ENCODE measurements at places on chromosomes 6 and 20.

- no peak for DNase-seq
Measured at GRCh38 chr20:31570735-31571617, 34.1 kb upstream of the ID1 start.

DNA sequence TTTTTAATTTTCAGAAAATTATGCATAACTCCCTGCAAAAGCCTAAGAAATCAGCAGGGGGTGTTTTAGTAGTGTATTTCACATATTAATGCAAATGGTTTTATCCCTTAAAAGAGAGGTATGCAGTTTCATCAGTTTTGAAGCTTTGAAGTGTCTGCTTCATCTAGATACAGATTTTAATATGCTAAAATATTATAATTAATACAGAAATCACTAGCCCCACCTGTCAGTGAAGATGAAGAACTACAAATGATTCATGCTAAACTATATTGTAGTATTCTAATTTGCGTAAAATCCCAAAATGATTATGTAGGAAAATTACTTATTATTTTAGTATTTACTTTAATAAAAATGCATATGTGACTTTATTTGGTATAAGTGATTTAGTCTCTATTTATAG lies 2.9 kb upstream of the TFB1M start:
- DNase-seq: no peak

GRCh38 chr20:1964061-1964460 lies 29.8 kb downstream of the PDYN start:
- no peak for DNase-seq

- no peak for DNase-seq
Measured at GRCh38 chr6:39088331-39088730, 26.7 kb downstream of the SAYSD1 start.

DNA sequence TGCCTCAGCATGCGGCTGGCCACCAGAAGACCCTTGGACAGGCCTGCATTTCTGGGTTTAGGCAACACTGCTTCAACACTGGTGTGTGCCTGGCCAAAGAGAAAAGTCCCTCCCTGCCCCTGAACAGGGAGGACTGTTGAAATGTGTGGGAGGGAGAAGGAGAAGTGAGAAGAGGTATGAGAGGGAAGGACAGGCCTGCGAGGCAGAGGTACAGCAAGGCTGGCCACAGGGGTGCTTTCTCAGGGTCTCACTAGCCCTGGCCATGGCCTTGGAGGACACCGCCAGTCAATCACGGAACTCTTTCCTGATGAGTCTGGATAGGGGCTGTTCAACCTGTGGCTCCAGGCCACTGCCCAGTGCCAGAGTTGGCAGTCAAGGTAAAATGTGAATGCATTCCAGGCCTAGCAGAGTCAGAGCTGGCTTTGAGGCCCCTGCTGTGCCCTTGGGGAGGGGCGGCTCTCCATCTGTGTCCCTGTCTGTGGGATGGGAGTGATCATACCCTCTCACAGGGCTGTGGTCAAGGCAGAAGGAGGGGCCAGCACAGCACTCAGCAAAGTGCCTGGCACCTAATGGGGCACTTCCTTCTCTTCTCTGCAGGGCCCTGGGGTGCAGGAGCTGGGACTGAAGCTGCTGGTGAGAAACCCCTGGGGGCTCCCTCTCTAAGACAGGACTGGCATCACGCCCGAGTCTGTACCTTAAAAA lies 43.2 kb upstream of the CDH22 start:
- no peak for DNase-seq

- no peak for DNase-seq
Measured at GRCh38 chr20:15235471-15236198, 898.2 kb upstream of the FLRT3 start.

DNA sequence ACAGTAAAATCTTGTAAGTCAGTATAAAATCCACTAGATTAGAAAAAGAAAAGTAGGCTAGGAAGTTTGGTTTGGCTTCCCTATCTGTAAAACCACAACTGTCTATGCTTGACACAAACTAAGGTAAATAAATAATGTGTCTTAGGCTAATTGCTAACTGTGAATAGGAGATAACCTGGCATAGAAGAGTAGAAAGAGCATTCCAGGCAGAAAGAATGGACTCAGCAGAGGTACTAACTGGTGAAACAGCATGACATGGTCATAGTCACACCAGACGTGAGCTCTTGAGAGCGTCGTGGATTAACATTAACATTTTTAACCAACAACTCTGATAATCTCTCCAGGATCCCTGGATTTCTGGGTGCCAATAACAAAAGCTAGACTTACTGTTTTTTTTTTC lies 8.7 kb upstream of the WTAP start:
- no peak for DNase-seq

DNA sequence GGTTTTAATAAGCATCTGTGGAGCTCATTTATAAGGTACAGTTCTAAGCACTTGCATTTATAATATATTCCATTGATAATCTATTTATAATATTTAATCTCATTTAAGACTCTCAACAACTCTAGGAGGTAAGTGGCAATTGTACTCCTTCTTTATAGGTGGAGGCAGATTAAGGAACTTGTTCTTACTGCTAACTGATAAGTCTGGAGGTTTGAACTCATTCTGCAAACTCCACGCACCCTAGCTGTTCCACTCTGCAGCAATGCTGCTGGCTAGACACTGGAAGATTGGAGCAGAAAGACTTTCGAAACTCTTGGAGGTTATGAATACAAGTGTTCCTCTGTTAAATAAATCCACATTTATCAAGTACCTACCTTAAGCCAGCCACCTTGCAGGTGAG lies 793 bp upstream of the HDAC2 start:
- DNase-seq: no peak

GRCh38 chr6:2471472-2471871 lies 226.1 kb upstream of the GMDS start:
- no peak for DNase-seq

DNA sequence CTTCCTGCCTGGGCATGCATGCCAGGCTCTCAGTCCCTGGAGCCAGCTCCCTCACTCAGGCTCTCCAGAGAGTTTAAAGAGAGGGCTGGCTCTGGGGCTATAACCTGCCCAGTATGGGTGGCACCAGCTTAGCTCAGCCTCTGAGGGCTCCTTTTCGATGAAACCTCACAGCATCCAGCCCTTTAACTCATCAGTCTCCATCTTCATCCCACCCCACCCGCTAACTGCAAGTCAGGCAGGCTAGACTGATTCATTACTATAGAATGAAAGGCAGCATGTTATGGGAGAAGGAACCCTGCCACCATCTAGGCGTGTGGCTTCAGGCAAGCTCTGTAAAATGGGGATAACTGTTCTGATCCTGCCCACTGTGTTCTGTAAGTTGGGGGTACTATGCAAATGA lies 53.5 kb downstream of the RAB44 start:
- no peak for DNase-seq

DNA sequence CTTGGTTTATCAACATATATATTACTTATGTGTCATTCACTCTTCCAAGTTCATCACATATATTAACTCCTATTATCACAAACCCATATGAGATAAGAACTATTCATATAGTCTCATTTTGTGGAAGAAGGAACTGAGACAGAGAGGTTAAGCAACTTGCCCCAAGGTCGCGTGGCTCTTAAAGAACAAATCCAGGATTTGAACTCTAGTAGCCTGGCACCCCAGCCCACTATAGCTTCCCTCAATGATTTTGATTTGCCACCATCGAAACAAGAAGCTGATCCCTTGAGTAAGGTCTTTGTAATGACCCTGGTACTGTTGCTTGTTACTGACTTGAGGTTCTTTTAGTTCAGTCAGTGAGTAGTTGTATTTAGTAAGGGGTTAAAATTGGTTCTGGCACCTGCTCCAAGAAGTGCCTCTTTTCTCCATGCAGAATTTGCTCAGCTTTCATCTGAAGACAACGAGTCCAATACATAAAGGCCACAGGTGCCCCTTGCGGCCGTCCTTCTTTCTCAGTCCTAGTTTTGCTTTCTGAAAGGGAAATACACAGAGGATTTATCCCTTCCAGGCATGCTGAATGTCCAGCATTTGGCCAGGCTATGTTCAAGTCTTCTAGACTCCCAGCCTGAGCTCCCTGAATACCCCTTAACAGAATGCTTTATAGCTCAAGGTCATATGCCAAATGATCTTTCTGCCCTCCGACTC lies 253.0 kb downstream of the TBC1D7 start:
- DNase-seq: no peak

DNA sequence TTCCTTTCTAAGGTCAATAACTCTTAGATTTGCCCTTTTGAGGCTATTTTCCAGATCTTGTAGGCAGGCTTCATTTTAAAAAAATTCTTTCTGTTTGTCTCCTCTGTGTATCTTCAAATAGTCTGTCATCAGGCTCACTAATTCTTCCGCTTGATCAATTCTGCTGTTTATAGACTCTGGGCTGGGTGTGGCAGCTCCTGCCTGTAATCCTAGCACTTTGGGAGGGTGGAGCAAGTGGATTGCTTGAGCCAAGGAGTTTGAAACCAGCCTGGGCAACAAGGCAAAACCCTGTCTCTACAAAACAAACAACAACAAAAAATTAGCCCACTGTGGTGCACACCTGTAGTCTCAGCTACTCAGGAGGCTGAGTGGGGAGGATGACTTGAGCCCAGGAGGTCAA lies 40.0 kb upstream of the SCP2D1 start:
- DNase-seq: no peak

DNA sequence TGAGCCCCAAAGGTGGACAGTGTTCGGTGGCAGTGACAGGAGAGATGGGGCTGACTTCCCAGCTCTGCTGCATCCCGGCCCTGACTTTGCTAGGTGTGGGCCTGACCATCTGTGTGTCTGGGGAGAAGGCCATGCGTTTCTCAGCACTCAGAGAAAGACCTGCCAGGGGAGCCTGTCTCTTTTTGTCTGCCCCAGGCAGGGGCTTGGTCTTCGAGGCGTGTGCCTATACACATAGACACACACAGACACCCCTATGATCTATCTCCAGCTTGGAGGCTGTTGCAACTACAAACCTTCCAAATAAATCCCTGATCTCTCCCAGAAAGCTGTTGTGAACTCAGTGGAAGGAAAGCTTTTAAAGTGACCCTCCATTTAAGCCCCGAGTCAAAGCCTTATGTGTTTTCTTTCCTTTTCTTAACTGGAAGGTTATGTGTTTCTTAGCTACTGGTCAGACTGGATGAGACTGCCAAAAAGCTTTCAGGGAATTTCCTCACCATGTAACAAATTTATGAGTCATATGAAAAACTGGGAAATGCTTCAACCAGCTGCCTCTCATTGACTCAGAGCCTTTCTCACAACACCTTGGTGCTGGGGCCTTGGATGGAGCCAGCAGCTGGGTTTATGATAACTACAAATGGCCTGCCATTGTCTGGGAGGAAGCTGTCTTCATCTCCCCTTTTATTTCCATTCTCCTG lies 102.6 kb downstream of the CDC5L start:
- no peak for DNase-seq

DNA sequence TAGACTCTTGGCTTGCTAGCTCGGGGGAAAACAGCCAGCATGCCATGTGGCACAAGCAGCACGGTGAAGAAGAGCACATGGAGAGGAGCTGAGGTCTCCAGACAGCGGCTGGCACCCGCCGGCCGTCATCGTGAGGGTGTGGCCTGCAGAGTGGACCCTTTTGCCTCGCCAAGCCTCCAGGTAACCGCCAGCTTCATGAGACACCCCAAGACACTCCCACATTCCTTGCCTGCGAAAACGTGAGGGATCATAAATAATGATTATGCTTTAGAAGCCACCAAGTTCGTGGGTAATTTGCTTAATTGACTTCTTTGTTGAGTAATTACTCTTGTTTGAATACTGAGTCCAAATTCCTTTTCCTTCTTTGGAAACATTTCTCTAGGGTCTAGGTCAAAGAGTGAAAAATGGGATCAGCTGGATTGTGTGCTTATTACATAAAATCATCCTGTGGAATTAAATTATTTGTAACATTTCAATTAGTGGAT lies 23.2 kb downstream of the FAM50B start:
- no peak for DNase-seq

DNA sequence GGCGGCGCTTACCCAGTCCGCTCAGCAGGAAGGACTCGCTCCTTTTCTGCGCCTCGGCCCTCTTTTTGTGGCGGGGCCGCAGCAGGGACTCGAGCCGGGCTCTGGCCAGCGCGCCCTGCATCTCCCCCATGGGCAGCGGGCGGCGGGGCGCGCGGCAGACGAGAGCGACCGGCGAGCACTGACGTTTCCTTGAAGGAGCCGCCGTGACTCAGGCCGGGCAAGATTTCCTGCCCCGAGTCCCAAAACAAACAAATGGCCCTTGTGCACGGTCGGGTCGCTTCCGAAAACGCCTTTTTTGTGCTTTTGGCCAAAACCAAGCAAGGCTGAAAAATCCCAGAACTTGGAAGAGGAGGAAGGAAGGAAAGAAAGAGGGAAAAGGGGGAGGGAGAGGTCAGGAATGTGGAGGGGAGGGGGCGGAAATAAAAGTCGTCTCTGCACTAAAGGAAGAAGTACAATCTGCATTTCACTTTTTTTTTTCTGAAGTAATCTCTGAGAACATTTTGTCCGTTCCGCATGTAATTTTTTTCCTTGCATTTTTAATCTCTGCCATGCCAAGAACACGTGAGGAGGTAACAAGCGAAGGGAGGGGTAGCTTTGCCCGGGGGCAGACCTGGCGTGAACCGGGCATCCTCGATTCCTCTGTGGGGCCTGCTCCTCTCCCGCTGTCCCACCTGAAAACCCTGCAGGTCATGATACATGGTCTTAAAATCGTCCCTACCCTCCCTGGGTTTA lies 123.3 kb upstream of the SLC2A12 start:
- peak; percentile 14 for DNase-seq

GRCh38 chr6:5464099-5464885 lies 203.0 kb downstream of the FARS2 start:
- no peak for DNase-seq

DNA sequence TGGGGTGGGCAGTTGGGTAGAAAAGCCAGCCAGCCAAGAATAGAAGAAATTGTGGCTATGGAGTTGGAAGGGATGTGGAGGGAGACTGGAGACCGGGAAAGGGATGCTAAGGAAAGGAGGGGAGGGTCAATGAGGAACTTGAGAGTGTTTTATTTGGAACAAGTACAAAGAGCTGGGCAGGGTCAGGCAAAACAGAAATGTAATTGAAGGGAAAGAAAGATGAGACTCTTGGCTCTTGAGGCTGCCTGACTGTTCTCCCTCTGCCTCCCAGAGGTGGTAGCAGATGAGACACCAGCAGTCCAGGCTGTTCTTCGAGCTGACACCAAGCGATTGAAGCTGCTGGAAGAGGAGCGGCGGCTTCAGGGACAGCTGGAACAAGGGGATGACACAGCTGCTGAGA lies 12.7 kb downstream of the ABCF1 start:
- DNase-seq: no peak

DNA sequence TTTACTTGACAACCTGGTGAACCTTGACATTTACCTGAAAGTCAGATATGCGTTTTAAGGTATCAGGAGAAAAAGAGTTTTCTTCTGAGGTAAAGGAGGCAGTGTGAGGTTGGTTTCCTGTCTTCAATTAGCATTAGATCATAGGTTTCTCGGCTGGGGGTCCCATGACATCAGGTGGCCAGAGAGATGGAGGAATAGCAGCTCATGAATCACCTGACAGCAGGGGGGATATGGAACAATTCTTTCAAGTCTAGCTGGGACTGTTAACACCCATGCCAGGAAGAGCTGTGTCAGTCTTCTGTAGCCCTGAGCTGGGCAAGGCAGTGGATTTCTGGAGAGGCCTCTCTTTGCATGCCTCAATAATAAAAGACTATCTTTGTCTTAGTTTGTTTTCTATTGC lies 108.0 kb upstream of the TMEM170B start:
- no peak for DNase-seq

GRCh38 chr6:36618366-36619355 lies 24.5 kb downstream of the SRSF3 start:
- no peak for DNase-seq

- DNase-seq: no peak
Measured at GRCh38 chr6:19755181-19755580, 82.0 kb upstream of the ID4 start.

- no peak for DNase-seq
Measured at GRCh38 chr20:63734111-63734945, 2.1 kb upstream of the LIME1 start.

Measured in stimulated activated CD8-positive, alpha-beta memory T cell treated with anti-CD3 and anti-CD28 coated beads, Interleukin-7, amount 100 ng/mL, for 1 hour (primary cell).